AG09309 (cell line): ENCODE measurements at places on chromosomes 7 and 10.

DNA sequence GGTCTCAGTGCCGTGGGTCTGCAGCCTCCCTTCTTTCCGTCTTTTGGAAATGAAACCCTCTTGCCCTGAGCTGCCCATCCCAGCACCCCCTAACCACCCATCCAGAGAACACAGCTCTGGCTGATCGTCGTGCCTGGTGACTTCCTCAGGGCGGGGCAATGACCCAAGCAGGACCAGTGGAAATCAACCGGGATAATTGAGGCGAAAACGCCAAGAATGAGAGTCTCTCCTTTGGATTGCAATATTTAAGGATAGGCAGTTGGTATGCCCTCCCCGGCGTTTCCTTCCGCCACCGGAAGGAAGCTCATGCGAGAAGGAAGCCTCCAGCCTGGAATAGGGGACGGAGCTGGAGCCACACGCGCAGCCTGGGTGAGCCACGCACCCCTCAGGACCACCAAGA lies 73.7 kb upstream of the PFKP start:
- no peak for DNase-seq

DNA sequence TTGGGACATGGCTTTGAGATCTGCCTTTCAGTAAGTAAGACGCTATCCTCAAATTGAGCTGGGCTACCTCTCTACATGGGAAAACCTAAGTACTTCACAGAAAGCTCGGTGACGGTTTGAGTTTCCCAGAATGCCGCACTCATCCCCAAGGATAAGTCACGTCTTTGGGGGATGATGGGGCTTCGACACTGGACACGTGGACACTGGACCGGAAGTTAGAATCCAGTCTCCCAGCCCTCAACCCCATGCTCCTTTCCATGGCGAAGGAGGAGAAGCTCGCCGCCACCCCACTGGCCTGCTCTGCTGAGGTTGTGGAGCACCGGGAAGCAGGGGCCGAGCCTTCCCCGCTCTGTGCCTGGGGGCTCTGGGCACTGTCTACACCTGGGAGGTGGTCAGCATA lies 27.5 kb downstream of the PTPRE start:
- DNase-seq, result no peak

GRCh38 chr7:90433221-90433620 lies 30.0 kb downstream of the CLDN12 start:
- DNase-seq, result no peak

- DNase-seq, result no peak
These were observed 207.5 kb downstream of the BBS9 start for GRCh38 chr7:33336820-33337219.

DNA sequence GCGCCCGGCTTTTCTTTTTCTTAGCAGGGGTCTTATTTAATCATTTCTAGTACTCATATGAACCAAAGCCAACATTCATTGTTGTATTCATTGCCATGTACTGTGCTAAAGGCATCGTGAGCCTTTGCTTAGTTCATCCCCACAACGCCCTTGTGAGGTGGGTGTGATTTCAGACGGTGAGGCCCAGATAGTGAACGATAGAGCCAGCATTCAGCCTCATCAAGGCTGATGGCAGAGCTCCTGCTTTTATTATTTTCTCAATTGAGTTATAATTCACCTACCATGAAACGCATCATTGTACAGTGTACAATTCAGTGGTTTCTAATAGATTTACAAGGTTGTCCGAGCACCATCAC lies 50.1 kb downstream of the HK1 start:
- no peak for DNase-seq

- DNase-seq, result no peak
These were observed 17.4 kb downstream of the CYP3A4 start for GRCh38 chr7:99766484-99767099.

DNA sequence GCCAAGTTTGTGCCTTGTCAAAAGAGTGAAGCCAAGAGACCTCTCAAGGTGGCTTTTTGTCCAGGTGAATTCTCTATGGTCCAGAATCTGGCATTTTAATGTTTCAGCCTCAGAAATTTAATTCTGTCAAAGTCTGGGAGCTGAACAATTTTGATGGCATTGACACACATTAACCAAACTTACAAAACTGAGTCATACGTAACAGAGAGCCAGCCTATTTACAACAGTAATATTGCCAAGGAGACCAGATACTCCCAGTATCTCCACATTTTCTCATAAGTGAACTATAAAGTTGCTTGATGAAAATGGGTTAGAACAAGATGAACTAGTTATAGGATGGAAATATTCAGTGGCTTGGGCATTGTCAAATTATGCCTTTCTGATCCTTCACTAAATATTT lies 43.8 kb downstream of the PDE6C start:
- DNase-seq, result no peak

DNA sequence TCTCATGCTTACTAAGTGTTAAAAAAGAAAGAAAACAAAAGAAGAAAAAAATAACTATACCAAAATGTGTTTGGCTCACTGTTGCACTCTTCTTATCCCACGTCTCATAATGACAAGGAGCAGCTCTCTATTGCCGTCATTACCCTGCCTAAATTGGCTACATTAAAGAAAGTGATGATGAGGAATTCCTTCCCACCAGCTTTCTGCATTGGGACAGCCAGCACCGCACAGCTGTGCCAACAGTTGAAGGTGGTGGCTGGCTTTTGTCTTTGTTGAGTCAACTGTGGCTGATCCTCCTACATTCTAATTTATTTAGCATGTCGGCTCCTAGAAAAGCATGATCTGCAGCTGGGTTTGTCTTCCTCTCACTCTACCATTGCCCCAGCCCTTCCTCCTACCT lies 751.8 kb downstream of the KCNMA1 start:
- DNase-seq, result no peak
